ENCODE measurements at places on chromosomes 13 and 19. TPM values are rescaled to one million over a fixed set of nuclear protein-coding genes. Genes with fewer than 3 reads are reported as not detected.

DNA sequence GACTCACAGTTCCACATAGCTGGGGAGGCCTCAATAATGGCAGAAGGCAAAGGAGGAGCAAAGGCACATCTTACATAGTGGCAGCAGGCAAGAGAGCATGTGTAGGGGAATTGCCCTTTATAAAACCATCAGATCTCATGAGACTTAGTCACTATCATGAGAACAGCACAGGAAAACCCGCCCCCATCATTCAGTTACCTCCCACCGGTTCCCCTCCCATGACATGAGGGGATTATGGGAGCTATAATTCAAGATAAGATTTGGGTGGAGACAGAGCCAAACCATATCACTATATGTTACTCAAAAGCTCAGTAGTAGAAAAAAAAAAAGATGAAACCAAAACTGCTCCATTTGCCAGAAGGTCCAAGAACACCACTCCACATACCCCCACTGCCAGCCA lies 58.5 kb downstream of the DNAJC15 start:
- H3K4me3 ChIP-seq: no peak overlapping the region
- H3K27me3 ChIP-seq: no peaks in the 10 kb centered on the region
- H3K36me3 ChIP-seq: peaks cover 3% of the 10 kb centered on the region
- no peak for DNase-seq
- H3K4me1 ChIP-seq: peaks cover 10% of the 10 kb centered on the region

GRCh38 chr13:75417656-75418055 lies 64.3 kb downstream of the TBC1D4 start:
- H3K4me1 ChIP-seq: peaks cover 21% of the 10 kb centered on the region
- no peak for DNase-seq
- no peak overlapping the region for H3K27ac ChIP-seq

- DNase-seq: no peak
- no peak overlapping the region for H3K27ac ChIP-seq
- H3K4me3 ChIP-seq: no peak overlapping the region
- H3K27me3 ChIP-seq: no peaks in the 10 kb centered on the region
- H3K4me1 ChIP-seq: no peaks in the 10 kb centered on the region
Observed at GRCh38 chr19:10321417-10321797, 5.6 kb upstream of the FDX2 start.

The ZNF837 gene
- 3.2 TPM for total RNA-seq

The ZNF418 gene
- total RNA-seq: 7.0 TPM

GRCh38 chr13:113634279-113635047 lies 23.5 kb downstream of the ATP4B start:
- peaks cover 19% of the 10 kb centered on the region for H3K36me3 ChIP-seq
- H3K27me3 ChIP-seq: no peaks in the 10 kb centered on the region
- DNase-seq: no peak
- H3K4me3 ChIP-seq: no peak overlapping the region
- H3K27ac ChIP-seq: no peak overlapping the region

- no peak overlapping the region for H3K4me3 ChIP-seq
- no peak overlapping the region for H3K27ac ChIP-seq
- peaks cover 21% of the 10 kb centered on the region for H3K4me1 ChIP-seq
- no peaks in the 10 kb centered on the region for H3K27me3 ChIP-seq
Observed at GRCh38 chr13:29810145-29810742, 40.2 kb downstream of the UBL3 start.

All from lung (tissue), 17 donors.